Fibroblast of mammary gland (primary cell): ENCODE measurements at places on chromosomes 4 and X.

GRCh38 chr4:22187203-22187820, 238.7 kb upstream of the KCNIP4 start:
- peak; percentile 38 for DNase-seq

GRCh38 chr4:156575430-156576073, 396.0 kb downstream of the PDGFC start:
- no peak for DNase-seq

DNA sequence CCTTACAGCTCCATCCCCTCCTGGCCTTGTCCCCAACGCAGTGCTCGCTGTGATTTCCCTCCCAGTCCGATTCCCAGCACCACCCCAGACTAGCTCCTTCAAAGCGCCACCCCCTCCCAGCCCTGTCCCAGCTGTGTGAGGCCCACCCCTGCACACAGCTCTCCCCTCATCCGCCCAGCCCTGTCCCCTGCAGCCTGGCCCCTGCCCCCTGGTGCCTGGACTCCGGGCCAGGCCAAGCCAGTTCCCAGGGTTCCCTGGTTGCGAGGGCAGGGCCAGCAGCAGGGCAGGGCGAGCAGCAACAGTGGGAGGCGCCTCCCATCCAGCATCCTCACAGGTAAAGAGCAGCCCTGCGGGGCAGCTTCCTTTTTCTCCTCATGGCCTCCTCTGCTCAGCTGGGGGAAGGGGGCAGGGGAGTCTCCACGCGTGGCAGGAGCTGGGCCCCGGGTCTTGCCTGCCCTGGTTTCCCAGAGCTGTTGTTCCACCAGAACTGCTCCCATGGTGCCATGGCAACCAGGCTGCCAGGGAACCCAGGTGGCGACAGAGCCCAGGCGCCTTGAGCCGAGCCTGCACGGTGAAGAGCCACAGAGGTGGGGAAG, 24.8 kb downstream of the IQSEC2 start:
- DNase-seq: no peak

DNA sequence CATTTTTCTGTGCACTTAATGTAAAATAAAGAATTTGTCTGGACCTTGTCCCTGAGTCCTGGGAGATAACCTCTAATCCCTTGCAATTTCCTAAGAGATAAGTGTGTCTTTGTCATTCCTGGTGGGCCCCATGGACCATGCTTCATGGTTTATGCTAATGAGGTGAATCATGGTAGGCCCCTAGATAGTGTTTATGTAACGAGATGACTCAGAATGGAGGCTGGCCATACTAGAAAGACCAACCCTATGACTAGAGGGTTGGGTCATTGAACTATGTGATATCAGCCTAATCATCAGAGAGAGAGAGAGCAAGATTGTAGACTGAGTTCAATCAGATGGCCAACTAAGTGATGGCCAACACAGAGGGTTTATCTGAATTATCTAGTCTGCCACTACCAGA, 64.2 kb upstream of the NHSL2 start:
- DNase-seq: peak; percentile 46

- no peak for DNase-seq
Observed at GRCh38 chr4:46554760-46555465, 165.0 kb upstream of the GABRA2 start.

- no peak for DNase-seq
Observed at GRCh38 chr4:186805020-186805820, 81.6 kb upstream of the FAT1 start.

DNA sequence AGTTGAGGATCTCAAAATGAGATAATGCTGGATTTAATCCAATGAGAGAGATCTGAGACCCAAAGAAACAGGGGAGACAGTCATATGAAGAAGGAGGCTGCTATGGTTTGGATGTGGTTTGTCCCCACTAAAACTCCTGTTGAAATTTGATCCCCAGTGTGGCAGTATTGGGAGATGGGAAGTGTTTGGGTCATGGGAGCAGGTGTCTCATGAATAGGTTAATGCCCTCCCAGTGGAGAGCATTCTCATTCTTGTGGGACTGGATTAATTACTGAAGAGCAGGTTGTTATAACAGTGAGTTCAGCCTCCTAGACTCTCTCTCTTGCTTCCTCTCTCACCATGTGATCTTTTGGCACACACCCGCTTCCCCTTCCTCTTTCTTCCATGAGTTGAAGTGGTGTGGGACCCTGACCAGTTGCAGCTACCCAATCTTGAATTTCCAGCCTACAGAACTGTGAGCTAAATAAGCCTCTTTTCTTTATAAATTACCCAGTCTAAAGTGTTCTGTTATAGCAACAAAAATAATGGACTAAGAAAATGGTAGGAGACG, 70.3 kb downstream of the PPEF2 start:
- DNase-seq: no peak

GRCh38 chr4:176492646-176493302, 173.0 kb downstream of the SPCS3 start:
- no peak for DNase-seq

DNA sequence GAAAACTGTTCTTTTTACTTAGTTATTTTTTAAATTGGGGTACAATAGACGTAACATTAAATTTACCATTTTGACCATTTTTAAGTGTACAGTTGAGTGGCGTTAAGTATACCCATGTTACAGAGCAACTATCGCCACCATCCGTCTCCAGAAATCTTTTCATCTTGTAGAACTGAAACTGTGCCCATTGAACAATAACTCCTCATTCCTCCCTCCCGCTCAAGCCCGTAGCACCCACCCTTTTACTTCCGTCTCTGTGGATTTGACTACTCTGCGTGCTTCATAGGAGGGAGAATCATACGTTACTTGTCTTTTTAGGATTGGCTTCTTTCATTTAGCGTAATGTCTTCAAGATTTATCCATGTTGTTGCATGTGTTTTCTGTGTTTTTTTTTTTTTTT, 55.3 kb downstream of the TMEM131L start:
- no peak for DNase-seq
